ENCODE measurements at places on chromosomes 3 and 15. TPM values are rescaled to one million over a fixed set of nuclear protein-coding genes. Genes with fewer than 3 reads are reported as not detected.

Gene AQP9
- 159 TPM for total RNA-seq

Gene MYRIP
- total RNA-seq: 12.7 TPM

Gene SNTN
- not detected for total RNA-seq

Gene EXD1
- not detected for total RNA-seq

DNA sequence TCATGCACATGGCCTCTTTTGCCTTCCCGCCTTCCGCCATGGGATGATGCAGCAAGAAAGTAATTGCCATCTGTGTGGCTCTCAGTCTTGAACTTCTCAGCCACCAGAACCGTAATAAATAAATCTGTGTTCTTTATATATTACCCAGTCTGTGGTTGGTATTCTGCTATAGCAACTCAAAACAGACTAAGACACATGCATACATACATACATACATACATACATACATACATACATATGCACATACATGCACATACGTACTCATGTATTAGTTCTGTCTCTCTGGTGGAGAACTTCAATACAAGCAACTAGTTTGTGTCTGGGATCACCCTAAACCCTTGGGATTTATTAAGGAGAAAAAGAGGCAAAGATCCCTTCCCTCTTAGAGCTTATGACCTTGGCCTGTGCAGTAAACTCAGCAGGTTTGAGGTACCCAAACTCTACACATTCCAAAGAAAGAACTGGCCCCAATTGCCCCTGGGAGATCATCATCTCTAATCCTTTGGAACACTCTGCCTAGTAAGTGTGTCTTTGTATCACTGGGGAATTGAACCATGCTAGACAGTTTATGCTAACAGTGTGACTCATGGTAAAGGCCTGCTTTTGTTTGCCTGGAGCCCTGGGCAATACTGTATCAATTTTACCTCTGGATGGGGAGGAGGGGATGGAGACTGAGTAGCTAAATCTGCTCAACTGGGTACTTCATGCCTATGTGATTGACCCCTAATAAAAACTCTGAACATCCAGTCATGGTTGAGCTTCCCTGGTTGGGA is 115.6 kb upstream of the LMCD1 start:
- DNase-seq: no peak

GRCh38 chr3:132294906-132295305 is 22.3 kb upstream of the ACP3 start:
- DNase-seq: no peak

- DNase-seq: no peak
These were observed 30.5 kb downstream of the FAH start for GRCh38 chr15:80183306-80183705.

DNA sequence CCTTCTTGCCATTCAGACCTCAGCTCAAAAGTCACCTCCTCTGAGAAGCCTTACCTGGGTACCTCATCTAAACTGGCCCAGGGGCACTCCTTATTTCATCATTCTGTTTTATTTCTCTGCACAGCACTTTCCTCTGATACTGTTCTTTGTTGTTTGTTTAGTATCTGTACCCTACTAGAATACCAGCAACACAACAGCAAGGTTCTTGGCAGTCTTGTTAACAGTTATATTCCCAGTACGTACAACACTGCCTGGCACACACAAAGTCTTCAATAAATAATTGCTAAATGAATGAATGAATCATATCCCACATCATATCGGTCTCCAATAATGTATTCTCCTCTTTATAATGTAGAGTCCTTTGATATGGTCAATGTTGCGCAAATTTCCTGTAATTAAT is 188.1 kb downstream of the FOXP1 start:
- DNase-seq: no peak

- DNase-seq: no peak
These were observed 32.5 kb downstream of the ARNT2 start for GRCh38 chr15:80436511-80437307.

- DNase-seq: peak; percentile 65
These were observed 764 bp downstream of the UACA start for GRCh38 chr15:70762469-70763119.

DNA sequence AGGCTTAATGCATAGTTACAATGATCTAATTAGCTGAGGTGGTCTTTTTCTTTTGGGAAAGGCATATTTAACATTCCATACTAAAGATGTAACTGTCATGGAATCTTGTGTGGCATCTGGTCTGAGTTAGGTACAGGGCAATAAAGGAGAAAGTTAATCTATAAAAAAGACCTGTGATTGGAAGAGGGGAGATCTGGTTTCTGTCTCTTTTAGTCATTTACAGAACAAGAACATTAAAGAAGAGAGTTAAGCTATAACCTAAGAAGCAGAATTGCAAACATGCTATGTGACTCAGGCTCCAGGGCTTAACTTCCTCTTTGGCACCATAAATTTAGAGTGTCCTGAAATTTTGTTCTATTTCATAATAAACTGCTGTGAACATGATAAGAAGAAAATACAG is 47.2 kb upstream of the MME start:
- no peak for DNase-seq

GRCh38 chr3:26106228-26106627 is 316.3 kb downstream of the OXSM start:
- DNase-seq: no peak

- DNase-seq: no peak
These were observed 182.2 kb downstream of the FNDC3B start for GRCh38 chr3:172221547-172221946.

Measured in left lobe of liver (tissue), 2 donors.